ENCODE measurements at places on chromosomes 2 and 18.

DNA sequence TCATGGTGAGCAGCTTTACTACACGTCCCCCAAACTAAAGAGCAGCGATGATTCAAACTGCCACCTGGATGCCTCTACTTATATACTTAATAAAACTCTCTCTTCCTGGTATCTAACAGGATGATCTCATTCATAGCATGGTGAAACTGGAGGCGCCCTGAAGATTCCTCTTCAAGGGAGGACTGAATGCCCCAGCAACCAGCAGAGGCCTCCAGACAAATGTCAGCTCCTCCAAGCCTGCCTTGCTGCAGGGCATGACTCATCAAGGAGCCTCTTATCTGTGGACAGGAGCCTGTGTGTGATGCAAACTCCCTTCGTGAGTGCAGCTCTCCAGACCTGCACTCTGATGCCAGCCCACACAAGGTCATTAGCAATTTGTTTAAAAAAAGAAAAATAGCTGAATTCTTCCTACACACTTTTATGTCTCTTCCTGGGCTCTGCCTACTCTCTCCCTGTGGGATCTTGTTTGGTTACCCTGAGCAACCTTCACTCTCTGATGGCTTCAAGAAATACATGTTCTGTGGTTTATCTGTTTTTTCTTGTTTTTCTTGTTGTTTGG lies 30.2 kb downstream of the LONRF2 start:
- peak; percentile 94 for DNase-seq

- peak; percentile 56 for DNase-seq
Measured at GRCh38 chr2:105888625-105889024, 143.9 kb downstream of the NCK2 start.

DNA sequence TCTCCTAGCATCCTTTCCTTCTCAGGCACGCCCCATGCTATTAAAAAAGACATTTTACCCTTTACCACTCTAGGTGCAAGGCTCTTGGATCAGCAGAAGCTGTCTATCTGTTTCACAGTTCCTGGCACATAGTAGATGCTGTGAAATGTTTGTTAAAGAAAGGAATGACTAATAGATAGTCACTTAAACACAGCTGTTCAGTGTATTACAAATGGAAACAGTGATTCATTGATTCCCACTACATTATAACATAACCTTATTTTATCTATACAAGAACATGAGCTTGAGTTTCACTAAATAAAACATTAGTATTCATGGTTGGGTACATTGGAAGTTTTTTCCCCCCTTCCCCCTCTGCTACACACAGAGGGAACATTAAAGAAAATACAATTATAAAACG lies 142.1 kb downstream of the ASXL3 start:
- no peak for DNase-seq

- no peak for DNase-seq
Measured at GRCh38 chr18:77073336-77074093, 59.1 kb downstream of the MBP start.

GRCh38 chr18:59308938-59309260 lies 9.6 kb downstream of the CPLX4 start:
- no peak for DNase-seq

DNA sequence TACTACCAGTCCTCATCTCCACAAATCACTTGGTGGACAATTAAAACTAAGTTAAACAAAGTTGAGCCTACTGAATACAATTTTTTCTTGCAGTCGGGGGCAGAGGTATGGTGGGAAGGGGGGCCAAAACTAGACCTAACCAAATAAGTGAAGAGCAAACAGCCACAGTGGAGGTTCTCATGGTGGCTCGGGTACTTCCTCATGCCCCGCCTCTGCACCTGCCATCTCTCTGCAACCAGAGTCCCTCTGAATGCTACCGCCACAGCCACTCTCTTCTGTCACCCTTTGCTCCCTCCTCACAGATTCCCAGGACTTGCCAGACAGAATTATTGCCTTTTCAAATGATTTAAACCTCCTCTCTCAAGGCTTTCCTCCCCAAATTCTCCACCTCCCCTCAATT lies 204.2 kb downstream of the TMEM247 start:
- DNase-seq = no peak

DNA sequence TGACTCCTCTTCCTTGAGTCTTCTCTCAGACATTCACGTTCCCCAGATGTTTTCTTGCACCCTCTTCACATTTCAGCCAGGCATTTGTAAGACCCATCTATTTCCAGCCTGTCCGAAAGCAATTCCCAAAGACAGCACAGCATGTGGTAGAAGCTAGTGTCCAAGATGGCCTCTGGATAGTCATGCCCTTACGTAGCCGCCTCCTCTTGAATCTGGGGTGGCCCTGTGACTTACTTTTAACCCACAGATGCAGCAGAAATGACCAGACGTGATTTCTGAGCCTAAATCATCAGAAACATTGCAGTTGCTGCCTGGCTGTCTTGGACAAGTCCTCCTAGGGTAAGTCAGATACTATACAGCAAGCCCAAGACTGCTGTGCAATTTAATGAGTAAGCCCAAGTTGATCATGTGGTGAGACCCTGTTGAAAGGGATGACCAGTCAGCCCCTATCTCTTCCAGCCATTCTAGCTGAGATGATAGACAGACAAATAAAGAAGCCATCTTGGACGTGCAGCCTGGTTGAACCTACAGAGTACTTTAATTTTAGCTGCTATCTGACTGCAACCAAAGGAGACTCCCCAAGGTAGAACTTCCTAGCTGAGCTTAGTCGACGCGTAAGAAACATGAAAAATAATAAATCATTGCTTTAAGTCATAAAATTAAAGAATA lies 12.3 kb downstream of the ARL5A start:
- no peak for DNase-seq

- DNase-seq = no peak
Measured at GRCh38 chr2:207103132-207103531, 62.6 kb downstream of the KLF7 start.

GRCh38 chr18:33916200-33916599 lies 308.5 kb downstream of the NOL4 start:
- DNase-seq = peak; percentile 1
